Activated CD8-positive, alpha-beta T cell treated with anti-CD3 and anti-CD28 coated beads for 36 hours (primary cell): ENCODE measurements at places on chromosomes 6 and 20. TPM values are rescaled to one million over a fixed set of nuclear protein-coding genes. Genes with fewer than 3 reads are reported as not detected.
A peak's percentile ranks its signal among the peaks of the same experiment; 100 is the strongest.

DNA sequence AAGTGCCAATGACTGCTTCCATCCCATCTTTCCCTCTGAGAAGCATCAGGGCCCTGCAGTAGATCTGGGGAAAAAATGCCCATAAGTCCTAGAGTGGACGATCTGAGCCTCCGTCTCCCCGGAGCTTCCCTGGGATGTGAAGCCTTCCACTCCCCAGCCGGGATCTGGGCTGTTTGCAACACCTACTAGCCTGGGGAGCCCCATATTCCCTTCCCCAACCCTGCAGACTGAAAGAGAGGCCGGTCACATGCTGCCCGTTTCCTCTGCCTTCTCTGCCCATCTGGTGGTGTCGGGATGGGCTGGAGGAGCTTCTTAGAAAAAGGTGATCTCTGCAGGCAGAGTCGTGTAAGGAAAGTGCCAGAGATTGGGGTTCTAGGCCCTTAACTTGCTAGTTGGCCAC lies 1.1 kb downstream of the SNPH start:
- no peak for DNase-seq
- H3K27me3 ChIP-seq, result no peaks in the 10 kb centered on the region
- H3K27ac ChIP-seq, result no peak overlapping the region

- H3K36me3 ChIP-seq, result no peaks in the 10 kb centered on the region
- H3K4me1 ChIP-seq, result no peaks in the 10 kb centered on the region
- H3K27ac ChIP-seq, result no peak overlapping the region
Measured at GRCh38 chr6:51472745-51473487, 614.5 kb downstream of the PKHD1 start.

- peak; percentile 76 for DNase-seq
- H3K4me3 ChIP-seq, result no peak overlapping the region
- H3K27ac ChIP-seq, result no peak overlapping the region
- no peaks in the 10 kb centered on the region for H3K36me3 ChIP-seq
Measured at GRCh38 chr20:19540392-19540791, 217.7 kb upstream of the RIN2 start.

DNA sequence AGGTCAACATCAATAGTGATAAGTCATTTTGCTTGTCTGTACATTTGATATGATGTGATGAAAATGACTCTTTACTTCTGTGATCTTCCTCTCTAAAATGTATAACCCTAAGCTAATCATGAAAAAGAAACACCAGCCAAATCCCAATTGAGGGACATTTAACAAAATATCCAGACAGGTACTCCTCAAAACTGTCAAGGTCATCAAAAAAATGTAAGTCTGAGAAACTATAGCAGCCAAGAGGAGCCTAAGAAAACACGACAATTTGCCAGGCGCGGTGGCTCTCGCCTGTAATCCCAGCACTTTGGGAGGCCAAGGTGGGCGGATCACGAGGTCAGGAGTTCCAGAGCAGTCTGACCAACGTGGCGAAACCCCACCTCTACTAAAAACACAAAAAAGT lies 708.5 kb upstream of the ID4 start:
- H3K4me3 ChIP-seq, result no peak overlapping the region
- no peaks in the 10 kb centered on the region for H3K36me3 ChIP-seq
- H3K4me1 ChIP-seq, result no peaks in the 10 kb centered on the region
- H3K27me3 ChIP-seq, result no peaks in the 10 kb centered on the region
- no peak for DNase-seq

DNA sequence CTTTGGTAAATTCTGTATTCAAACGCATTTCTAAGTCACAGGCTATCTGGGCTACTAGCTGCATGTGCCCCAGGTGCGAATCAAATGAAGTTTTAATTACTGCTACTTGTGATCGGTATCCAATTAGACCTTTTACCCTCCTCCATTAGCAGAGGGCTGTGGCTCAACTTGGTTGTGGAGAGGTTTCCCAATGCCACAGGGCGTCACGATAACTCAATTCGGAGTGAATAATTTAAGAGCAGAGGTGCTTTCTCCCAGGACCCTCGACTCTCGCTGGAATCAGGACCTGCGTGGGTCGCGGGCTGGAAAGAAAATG lies 640 bp downstream of the SAYSD1 start:
- H3K4me3 ChIP-seq, result peak overlapping the region; percentile 89
- peaks cover 19% of the 10 kb centered on the region for H3K36me3 ChIP-seq
- H3K27ac ChIP-seq, result peak overlapping the region; percentile 91

GRCh38 chr20:36065427-36065998 lies 89.0 kb upstream of the EPB41L1 start:
- H3K27ac ChIP-seq, result no peak overlapping the region
- H3K4me1 ChIP-seq, result peaks cover 2% of the 10 kb centered on the region
- DNase-seq, result no peak
- peak overlapping the region; percentile 82 for H3K4me3 ChIP-seq

DNA sequence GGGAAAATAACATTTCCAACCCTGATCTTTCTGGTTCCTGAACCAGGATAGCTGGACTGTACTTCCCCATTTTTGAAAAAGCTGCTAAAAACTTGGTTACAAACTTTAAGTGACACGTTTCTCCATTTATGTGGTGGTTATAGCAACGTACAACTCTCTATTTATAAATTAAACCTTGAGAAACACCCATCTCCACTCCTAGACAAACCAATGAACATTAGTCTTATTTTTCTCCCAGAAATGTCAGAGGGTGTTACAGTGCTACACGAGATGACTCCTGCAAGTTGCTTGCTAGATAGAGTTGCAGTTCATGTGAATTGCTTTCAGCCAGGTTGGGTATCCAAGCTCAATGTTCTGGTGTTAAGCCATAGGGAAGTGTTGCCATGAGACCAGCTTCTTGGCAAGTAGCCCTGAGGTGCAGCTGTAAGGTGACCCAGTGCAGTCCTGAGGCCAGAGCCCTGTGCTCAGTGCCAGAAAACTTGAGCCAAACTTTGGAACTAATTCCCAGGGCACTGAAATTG lies 51.3 kb upstream of the REV3L start:
- no peak for DNase-seq
- H3K27ac ChIP-seq, result no peak overlapping the region
- no peaks in the 10 kb centered on the region for H3K27me3 ChIP-seq
- no peaks in the 10 kb centered on the region for H3K36me3 ChIP-seq

DNA sequence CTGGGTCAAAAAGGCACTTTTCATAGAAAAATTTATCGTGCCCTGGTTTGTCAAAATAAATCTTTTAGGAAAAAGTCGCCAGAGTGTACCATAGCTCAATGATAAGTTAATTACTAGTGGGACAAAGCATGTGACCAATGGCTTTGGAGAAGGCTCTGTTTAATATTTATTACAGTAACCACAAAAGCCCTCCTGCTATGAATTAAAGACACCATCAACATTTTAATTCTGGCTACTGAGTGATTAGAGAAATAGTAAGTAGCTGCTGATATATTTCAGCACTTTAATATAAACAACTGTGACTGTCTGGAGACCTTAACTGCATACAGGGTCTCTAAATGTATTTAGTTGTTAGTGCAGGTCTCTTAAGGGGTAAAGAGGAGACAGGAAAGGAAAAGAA lies 38.3 kb downstream of the KIF13A start:
- no peaks in the 10 kb centered on the region for H3K4me1 ChIP-seq
- no peak overlapping the region for H3K4me3 ChIP-seq
- no peak for DNase-seq
- peaks cover 4% of the 10 kb centered on the region for H3K27me3 ChIP-seq
- no peak overlapping the region for H3K27ac ChIP-seq

- peak; percentile 36 for DNase-seq
- no peak overlapping the region for H3K4me3 ChIP-seq
- H3K4me1 ChIP-seq, result peaks cover 40% of the 10 kb centered on the region
- H3K27me3 ChIP-seq, result no peaks in the 10 kb centered on the region
- no peaks in the 10 kb centered on the region for H3K36me3 ChIP-seq
- H3K27ac ChIP-seq, result no peak overlapping the region
Measured at GRCh38 chr6:30845183-30845582, 39.1 kb upstream of the DDR1 start.

GRCh38 chr20:42886801-42887200 lies 302.9 kb downstream of the PTPRT start:
- no peaks in the 10 kb centered on the region for H3K36me3 ChIP-seq
- H3K27ac ChIP-seq, result no peak overlapping the region
- H3K4me3 ChIP-seq, result no peak overlapping the region

- H3K27me3 ChIP-seq, result no peaks in the 10 kb centered on the region
- DNase-seq, result no peak
- H3K27ac ChIP-seq, result no peak overlapping the region
- no peak overlapping the region for H3K4me3 ChIP-seq
- no peaks in the 10 kb centered on the region for H3K4me1 ChIP-seq
- peaks cover 11% of the 10 kb centered on the region for H3K36me3 ChIP-seq
Measured at GRCh38 chr20:49843139-49843538, 30.5 kb downstream of the SLC9A8 start.

GRCh38 chr6:3801960-3802359 lies 47.2 kb upstream of the FAM50B start:
- peak; percentile 15 for DNase-seq
- no peaks in the 10 kb centered on the region for H3K36me3 ChIP-seq
- H3K4me3 ChIP-seq, result no peak overlapping the region
- H3K4me1 ChIP-seq, result peaks cover 2% of the 10 kb centered on the region
- H3K27me3 ChIP-seq, result peaks cover 4% of the 10 kb centered on the region
- H3K27ac ChIP-seq, result no peak overlapping the region

DNA sequence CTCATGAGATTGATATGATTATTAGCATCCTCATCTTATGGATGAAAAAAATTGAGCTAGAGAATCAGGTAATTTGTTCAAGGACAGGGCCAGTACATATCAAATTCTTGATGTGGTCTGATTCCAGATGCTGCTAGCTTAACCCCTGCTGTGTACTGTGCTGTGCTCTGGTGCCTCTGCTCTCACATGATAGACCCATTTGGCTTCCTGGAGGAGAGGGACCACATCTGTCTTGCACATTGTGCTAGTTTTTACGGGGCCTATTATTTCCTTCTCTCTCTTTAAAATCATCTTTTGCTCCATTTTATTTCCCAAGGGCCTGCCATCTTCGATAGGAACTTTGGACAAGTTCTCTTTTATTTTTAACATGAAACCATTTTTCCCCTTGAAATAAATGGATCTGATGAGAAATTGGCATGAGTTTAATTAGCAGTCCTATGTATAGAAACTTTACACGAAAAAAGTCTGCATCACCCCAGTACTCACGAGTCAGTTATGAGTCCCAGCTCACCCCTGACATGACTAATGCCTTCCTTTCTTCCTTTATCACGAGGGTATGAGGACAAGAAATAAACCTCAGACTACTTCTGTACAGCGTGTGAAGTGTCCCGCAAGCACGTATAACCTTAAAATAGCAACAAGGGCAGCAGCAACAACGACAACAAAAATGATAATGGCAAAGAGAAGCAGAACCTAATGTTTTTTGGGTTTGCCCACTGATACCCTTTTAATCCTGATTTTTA lies 26.5 kb downstream of the CD109 start:
- H3K4me3 ChIP-seq, result peak overlapping the region; percentile 2
- peak; percentile 60 for DNase-seq
- H3K36me3 ChIP-seq, result peaks cover 2% of the 10 kb centered on the region
- no peaks in the 10 kb centered on the region for H3K27me3 ChIP-seq
- H3K4me1 ChIP-seq, result peaks cover 29% of the 10 kb centered on the region

DNA sequence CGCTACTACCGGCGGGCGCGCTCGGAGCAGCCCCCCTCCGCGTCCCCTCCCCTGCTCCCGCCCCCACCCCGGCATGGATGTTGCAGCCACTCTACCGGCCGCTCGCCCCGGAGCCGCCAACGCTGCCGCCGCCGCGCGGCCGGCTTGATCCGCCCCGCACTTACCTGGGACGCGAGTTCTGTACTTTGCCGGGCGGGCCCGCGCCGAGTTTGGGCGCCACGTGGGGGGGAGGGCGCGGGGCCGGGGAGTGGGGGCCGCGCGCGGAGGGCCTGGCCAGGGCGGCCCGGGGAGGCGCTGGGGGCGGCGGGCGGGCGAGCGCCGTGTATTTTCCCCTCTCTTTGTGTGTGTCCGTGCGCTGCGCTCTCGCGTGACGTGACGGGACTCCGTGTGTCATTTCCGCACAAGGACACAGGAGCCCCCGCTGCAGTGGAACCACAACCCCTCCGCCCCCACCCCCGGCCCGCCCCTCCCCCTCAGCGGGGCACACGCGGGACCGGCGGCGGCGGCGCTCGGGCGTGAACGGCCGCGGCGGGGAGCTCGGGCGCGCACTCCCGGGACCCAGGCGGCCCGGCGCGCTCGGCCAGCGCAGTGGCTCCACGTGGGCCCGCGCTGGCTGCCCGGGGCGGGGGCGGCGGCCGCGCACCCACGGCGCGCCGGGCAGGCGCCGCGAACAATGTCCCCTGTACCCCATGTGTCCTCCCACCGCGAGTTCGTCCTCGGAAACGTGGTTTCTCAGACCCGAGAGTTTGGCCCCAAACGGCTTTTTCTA lies at the start of gene BEND3:
Gene BEND3, minus strand, starts transcription at position 590 of the 769 bp plus-strand sequence. CDS start 16,230 bp downstream, outside the sequence.
- DNase-seq, result peak; percentile 42
- H3K27ac ChIP-seq, result peak within 1 kb of the TSS; percentile 76
- H3K4me3 ChIP-seq, result peak within 1 kb of the TSS; percentile 79

GRCh38 chr6:84349542-84349941 lies 122.1 kb upstream of the CEP162 start:
- no peaks in the 10 kb centered on the region for H3K27me3 ChIP-seq
- no peak for DNase-seq
- no peaks in the 10 kb centered on the region for H3K4me1 ChIP-seq
- H3K4me3 ChIP-seq, result no peak overlapping the region
- H3K27ac ChIP-seq, result no peak overlapping the region

DNA sequence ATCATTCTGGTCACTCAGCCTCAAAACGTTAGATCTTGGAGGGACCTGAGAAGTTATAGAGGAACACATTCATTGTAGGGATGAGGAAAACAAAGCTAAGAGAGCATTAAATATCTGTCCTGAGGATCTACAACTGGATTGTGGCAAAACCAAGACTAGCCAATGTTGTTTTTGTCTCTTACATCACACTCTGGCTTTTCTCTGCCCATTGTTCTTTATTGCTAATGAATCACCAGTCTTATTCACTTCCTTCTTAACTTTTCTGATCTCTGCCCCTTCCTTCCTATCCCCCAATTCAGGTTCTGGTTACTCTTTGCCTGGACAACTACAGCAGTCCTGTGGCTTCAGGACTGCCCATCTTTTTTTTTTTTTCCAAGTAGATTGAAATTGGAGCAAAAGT lies 57.0 kb upstream of the PREP start:
- peaks cover 1% of the 10 kb centered on the region for H3K36me3 ChIP-seq
- H3K4me3 ChIP-seq, result no peak overlapping the region
- H3K4me1 ChIP-seq, result peaks cover 28% of the 10 kb centered on the region
- H3K27me3 ChIP-seq, result no peaks in the 10 kb centered on the region
- H3K27ac ChIP-seq, result peak overlapping the region; percentile 78

- peak; percentile 20 for DNase-seq
- peak overlapping the region; percentile 95 for H3K27ac ChIP-seq
- H3K4me3 ChIP-seq, result peak overlapping the region; percentile 62
- peaks cover 43% of the 10 kb centered on the region for H3K4me1 ChIP-seq
Measured at GRCh38 chr20:53622247-53623133, 28.9 kb upstream of the ZNF217 start.

- no peaks in the 10 kb centered on the region for H3K36me3 ChIP-seq
- peaks cover 15% of the 10 kb centered on the region for H3K27me3 ChIP-seq
- no peak overlapping the region for H3K4me3 ChIP-seq
- H3K27ac ChIP-seq, result no peak overlapping the region
- no peak for DNase-seq
- H3K4me1 ChIP-seq, result peaks cover 9% of the 10 kb centered on the region
Measured at GRCh38 chr6:79808921-79809320, 138.4 kb downstream of the ELOVL4 start.

- H3K27ac ChIP-seq, result no peak overlapping the region
- no peaks in the 10 kb centered on the region for H3K27me3 ChIP-seq
- H3K36me3 ChIP-seq, result no peaks in the 10 kb centered on the region
- no peak for DNase-seq
- H3K4me3 ChIP-seq, result no peak overlapping the region
- no peaks in the 10 kb centered on the region for H3K4me1 ChIP-seq
Measured at GRCh38 chr20:16040742-16041141, 532.5 kb downstream of the KIF16B start.

Gene SSTR4
- total RNA-seq, result not detected

Gene ELOVL4
- total RNA-seq, result 1.7 TPM

Gene ANKEF1
- 0.58 TPM for total RNA-seq

Gene CTCFL
- total RNA-seq, result not detected

Gene KCNK5
- 25.9 TPM for total RNA-seq

Gene SAMD5
- not detected for total RNA-seq

Gene SPATA25
- total RNA-seq, result 0.58 TPM

Gene FERMT1
- 0.09 TPM for total RNA-seq
